ENCODE measurements at places on chromosomes 7 and 10.

GRCh38 chr10:73819081-73819480, 7.7 kb upstream of the NDST2 start:
- DNase-seq, result no peak

- DNase-seq, result no peak
Observed at GRCh38 chr7:141511316-141511675, 39.9 kb upstream of the AGK start.

DNA sequence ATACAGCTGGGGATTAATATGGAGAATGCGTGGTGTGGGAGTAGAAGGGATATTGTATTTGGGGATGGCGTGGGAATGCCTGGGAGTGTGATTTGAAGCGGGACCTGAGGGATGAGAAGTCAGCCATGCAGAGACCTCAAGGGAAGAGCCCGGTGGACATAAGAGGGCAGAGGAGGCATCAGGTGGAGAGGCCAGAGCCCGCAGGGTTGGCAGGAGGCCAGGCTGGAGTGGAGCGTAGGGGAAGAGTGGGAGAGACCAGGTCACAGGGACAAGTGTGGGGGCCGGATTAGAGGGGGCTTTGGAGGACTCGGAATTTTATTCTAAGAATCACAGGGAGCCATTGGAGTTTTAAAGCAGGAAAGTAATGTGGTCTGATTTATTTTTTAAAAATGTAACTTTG, 2.0 kb downstream of the NDUFB2 start:
- no peak for DNase-seq

DNA sequence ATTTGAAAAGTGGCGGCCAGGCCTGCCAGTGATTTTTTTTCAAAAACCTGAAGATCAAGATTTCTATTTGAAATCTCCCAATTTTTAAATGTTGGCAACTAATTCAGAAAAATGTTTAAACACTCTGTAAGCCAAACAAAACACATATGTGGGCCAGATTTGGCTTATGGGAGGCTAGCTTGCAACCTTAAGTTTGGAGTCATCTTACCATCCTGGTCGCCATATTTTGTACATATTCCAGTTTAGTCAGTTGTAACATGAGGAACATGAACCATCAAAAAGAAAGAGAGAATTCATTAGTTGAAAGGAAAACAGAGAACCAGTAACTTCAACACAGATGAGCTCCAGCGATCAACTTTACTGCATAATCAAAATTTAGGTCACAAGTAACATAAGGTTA, 115.4 kb downstream of the TMEM26 start:
- no peak for DNase-seq

- DNase-seq, result no peak
Observed at GRCh38 chr10:79254333-79255006, 92.8 kb upstream of the PPIF start.

GRCh38 chr7:125010540-125010939, 80.9 kb upstream of the POT1 start:
- DNase-seq, result no peak

GRCh38 chr10:25382029-25382810, 207.4 kb downstream of the GPR158 start:
- no peak for DNase-seq

DNA sequence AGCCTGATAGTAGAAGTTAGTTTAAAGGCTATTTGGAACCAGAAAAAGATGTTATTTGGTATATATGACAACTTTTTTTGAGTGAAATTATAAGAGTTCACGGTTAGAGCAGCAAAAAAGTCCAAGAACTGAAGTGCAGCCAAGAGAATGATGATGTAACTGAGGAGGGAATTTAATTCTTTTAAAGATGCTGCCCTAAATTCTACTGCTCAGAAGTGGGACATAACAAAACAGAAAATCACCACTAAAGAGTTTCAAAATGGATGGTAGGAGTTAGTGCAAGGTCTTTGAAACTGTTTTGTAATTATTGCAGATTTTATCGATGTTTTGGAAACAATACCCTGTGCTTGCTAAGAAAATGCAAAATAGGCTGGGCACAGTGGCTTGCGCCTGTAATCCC, 6.5 kb downstream of the SAMD8 start:
- DNase-seq, result no peak

DNA sequence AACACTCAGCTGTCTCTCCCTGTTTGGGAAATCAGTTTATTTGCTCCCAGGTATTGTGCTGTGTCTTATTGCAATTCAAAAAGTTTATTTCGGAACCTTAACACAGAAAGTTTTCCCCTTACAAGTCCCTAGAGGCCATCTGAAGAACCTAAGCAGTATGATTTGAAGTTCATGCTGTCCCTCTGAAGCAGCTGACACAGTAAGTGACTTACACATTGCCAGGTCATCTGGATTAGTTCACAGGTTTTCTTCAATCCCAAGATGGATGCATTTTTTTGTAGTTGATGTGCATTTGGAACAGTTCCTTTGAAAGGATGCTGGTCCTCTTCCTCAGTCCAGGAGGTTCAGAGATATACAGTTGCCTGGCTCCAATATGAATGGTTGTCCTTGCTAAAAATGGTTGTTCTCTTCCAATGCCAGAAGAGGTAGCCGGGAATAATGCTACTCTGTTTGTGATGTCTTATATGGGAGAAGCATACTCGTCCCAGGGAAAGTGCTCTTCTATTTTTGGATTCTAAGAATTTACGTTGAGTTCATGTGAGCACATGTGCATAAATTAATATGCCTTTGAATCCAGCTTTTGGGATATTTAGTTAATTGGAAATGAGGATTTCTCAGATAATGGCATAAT, 183.5 kb upstream of the PHYHIPL start:
- DNase-seq, result no peak

- peak; percentile 73 for DNase-seq
Observed at GRCh38 chr10:29998142-29998808, 61.1 kb downstream of the JCAD start.

- DNase-seq, result no peak
Observed at GRCh38 chr7:125279961-125280360, 350.3 kb upstream of the POT1 start.

GRCh38 chr7:135233570-135233969, at the start of gene STRA8:
TSS of gene STRA8 (plus strand) at chr7:135233838. CDS start at chr7:135240525, 6,687 bp downstream.
- DNase-seq, result no peak

DNA sequence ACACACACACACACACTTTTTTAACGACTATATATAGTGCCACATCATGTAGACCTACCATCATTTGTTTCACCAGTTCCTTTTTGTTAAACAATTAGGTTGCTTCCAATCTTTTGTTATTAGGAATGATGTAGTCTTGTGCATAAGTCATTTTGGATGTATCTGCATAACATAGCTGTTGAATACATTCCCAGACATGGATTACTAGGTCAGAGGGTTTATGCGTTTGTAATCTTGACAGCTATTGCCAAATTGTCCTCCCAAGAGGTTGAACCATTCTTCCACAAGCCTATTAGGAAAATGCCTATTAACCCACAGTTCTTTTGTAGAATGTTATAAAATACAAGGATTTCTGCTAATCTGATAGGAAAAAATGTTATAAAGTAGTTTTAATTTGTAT, 87.3 kb downstream of the PALS2 start:
- no peak for DNase-seq

- no peak for DNase-seq
Observed at GRCh38 chr7:12031638-12032037, 179.5 kb upstream of the TMEM106B start.

- no peak for DNase-seq
Observed at GRCh38 chr10:74178042-74178791, 27.2 kb downstream of the ADK start.

GRCh38 chr7:85285527-85285926, 98.7 kb upstream of the SEMA3D start:
- DNase-seq, result no peak

DNA sequence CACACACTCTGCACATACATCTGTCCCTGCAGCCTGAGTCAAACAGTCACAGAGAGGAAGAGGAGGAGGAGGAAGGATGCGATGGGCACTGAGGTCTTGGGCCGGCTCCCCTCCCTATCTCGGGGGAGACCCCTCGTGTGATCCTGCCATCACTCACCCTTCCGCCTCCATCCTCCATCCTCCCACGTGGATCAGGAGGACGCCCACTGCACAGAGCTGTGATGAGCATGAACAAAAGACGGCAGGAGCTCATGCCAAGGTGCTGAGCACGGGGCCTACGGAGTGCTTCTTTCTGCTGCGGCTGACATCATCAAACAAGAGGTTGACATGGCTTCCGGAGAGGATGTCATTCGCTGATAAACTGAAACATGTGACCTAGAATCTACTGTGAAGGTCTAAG, 68.0 kb downstream of the DIP2C start:
- no peak for DNase-seq

GRCh38 chr10:13648425-13648824, 61.7 kb downstream of the PRPF18 start:
- no peak for DNase-seq

- no peak for DNase-seq
Observed at GRCh38 chr10:98402931-98403718, 11.9 kb downstream of the PYROXD2 start.

- no peak for DNase-seq
Observed at GRCh38 chr10:117865945-117866344, 180.8 kb downstream of the RAB11FIP2 start.

DNA sequence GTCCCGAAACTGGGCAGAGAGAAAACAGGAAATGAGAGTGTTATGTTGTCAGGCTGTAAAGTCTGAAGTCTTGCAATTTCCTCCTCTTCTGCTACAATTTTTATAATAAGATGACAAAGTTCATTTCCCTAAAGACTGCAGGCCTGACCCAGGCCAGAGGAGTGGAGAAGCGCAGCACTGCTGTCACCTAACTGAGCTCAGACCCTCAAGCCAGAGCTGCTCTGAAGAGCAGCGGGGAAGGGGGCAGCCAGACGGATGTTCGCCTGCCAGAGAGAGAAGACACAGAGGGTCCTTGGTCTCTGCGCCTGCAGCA, 12.6 kb upstream of the AOAH start:
- no peak for DNase-seq

- DNase-seq, result no peak
Observed at GRCh38 chr10:109994711-109995577, 12.8 kb upstream of the ADD3 start.

DNA sequence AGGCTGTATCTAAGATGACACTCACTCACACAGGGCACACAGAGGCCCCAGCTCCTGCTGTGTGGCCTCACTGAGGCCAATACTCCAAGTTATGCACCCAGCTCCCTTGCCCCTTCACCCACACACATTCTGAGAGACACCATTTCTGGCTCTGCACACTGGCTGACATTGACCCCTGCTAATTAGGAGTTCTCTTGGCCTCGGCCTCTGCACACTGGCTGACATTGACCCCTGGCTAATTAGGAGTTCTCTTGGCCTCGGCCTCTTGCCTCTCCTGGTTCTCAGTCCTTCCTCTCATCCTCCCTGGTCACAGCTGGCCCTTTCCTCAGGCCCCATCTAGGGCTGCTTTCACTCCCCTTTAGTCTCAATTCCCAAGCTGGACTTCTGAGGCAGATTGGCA, 97.3 kb downstream of the GRID1 start:
- DNase-seq, result no peak

DNA sequence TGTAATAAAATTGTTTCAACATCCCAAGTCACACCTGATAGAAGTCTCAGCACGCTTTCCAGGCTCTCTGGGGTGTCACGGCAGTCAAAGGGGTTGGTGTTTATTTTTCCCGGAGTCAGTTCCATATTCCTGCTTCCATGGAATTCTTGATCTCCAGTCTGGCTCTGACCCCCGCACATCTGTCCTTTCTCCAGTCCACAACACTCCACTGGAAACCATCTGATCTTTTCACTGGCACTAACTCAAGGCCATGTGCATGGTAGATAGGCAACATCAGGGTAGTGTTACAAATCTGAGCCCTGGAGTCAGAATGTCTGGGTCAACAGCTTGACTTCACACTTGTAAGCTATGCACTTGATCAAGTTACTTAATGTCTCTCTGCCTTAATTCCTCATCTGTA, 176.2 kb downstream of the WDR11 start:
- DNase-seq, result peak; percentile 45

DNA sequence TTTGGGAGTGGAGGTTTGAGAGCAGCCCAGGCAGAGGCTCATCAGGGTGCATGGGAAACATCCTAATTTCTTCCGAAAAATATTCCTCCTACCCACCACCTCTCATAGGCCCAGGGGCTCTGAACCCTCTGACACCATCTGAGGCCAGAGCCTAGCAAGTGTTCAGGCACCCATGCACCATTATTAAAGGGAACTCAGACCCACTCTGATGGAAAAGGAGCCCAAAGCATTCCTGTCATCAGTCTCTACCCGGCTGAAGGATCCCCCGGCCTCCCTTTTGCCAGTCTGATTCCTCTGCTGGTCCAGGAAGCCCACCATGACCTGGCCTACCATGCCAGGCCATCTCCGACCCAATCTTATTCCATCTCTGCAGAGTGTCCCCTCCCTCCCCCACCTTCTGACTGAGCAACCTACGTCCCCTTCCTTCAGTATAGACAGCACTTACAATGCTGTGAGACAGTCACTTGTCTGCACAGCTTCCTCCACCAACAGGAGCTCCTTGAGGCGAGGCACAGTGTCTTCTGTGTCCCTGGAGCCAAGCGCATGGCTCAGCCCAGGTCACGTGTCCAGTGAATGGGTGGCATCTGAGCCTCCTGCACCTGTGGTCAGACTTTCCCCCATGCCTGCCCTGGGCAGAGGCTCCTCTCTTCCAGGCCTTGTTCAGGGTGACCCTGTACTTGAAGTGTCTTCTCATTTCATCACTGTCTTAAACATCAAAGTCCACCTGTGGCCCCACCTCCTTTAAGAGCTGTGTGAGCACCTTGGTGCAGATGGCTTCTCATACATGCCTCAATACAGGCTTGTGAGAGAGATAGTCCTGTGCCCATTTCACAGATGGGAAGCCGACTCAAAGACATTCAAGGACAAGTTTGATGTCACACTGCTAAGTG, 889 bp upstream of the GPR15LG start:
- DNase-seq, result no peak

DNA sequence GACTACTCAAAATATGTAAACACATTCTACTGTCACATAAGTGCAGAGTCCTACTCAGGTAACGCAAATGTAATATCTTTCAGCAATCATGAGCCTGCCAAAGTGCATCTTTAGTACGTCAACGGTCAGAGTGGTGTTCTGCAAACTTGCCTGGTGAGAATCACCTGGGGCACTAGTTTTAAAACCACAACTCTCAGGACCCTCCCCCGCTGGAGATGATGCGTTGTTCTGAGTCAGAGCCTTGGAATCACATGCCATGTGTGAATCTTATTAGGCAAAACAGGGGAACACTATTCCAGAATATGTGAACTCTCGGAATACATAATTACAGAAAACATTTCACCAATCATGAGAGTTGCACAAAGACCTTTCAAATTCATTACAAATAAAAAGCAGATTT, 115.7 kb downstream of the TPK1 start:
- DNase-seq, result no peak

DNA sequence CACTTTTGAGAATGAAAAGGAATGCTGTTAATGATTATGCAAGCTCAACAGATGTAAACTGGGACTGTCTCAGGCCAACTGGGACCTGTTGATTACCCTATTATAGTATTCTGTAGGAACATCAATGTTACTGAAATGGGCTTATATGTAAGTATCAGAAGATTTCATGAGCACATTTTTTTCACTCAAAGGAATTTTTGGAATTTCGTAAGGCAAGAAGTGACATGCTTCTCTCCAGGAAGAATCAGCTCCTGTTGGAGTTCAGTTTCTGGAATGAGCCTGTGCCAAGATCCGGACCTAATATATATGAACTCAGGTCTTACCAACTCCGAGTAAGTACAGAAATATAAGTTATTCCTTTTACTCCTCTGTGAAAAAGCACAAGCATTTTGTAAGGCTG, 19.2 kb downstream of the NIPSNAP2 start:
- no peak for DNase-seq
